ENCODE measurements at places on chromosomes 3 and 15. TPM values are rescaled to one million over a fixed set of nuclear protein-coding genes. Genes with fewer than 3 reads are reported as not detected.

DNA sequence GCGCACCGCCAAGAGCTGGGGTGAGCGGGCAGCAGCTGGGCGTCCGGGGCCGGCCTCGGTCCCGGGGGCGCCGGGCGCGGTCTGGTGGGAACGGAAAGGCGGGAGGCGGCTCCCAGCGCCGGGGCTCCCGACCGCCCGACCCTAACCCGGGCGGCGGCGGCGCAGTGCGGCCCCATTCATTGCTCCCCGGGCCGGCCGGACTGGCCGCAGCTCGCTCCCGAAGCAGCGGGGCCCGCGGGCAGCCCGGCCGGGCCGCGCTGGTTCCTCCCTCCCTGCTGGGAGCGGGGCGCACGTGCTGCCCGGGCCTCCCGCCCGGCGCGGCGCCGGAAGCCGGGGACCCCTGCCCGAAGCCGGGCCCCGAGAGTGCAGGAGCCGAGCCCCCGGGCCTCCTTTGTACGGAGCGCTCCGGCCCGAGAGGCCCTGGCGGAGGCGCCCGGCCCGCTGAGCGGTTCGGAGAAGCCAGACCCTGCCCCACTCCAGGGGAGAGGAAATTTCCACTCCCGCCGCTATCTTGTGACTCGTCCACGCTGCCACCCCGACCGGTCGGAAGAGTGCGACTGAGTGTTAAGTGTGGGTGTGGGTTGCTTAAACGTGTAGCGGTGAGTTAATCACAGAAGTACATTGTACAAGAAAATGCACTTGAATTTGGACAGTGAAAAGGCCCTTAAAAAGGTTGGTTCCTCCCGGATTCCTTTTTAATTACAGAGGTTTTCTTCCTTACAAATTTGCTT is 613 bp downstream of the ATP1B3 start:
- no peaks in the 10 kb centered on the region for H3K4me1 ChIP-seq
- H3K27ac ChIP-seq = peak overlapping the region; percentile 100
- no peaks in the 10 kb centered on the region for H3K27me3 ChIP-seq
- H3K36me3 ChIP-seq = no peaks in the 10 kb centered on the region
- peak; percentile 83 for DNase-seq

DNA sequence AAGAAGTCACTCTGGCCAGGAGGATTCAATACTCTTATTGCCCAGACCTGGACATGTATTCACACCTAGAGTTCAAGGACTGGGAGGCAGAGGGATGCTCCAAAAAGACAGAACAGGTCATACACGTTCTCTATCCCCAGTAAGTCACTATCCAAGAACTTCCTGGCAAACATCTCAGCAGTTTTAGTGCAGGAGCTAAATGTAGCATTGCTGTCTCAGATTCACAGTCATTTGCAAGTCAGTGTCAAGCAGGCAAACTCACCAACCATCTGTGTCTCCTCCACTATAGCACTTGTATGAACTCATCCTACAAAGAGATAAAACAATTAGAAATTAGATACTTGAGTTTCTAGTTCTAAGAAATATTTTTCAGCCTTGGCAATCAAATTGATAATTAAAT is 38.4 kb downstream of the ABHD17C start:
- H3K27ac ChIP-seq = peak overlapping the region; percentile 56
- H3K36me3 ChIP-seq = no peaks in the 10 kb centered on the region
- no peaks in the 10 kb centered on the region for H3K4me1 ChIP-seq
- no peak overlapping the region for H3K4me3 ChIP-seq

- no peak for DNase-seq
- H3K27me3 ChIP-seq = no peaks in the 10 kb centered on the region
- H3K4me1 ChIP-seq = no peaks in the 10 kb centered on the region
- H3K27ac ChIP-seq = peak overlapping the region; percentile 74
Measured at GRCh38 chr3:153051427-153052095, 110.5 kb upstream of the RAP2B start.

DNA sequence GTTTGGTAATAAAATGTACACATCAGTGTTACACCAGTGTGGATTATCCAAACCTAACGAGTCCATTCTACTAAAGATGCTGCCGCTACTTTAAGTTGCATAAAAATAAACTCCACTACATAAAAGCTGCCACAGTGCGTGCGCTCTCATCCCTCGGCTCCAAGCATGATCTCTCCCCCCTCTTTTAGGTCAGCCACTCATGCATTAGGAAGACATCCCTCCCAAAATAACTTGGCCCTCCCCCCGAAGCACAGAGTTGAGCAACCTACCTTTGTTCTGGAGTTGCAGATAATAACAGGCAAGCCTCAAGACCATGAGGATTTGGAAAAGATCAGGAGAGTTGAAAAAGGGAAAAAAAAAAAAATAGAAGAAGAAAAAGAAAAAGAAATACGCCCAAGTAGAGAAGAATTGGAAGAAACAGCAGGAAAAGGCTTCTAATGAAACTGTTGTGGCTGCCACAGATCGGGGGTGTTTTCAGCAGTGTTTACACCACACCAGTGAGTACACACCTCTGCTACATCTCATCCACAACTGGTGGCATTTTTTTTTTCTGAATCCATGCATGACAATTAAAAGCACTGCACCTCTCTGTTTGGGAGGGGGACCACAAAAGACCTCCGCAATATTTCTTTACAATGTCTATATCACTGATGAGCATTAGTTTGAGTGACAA is 339.2 kb downstream of the FOXP1 start:
- DNase-seq = peak; percentile 92
- H3K36me3 ChIP-seq = no peaks in the 10 kb centered on the region
- H3K4me3 ChIP-seq = peak overlapping the region; percentile 42

DNA sequence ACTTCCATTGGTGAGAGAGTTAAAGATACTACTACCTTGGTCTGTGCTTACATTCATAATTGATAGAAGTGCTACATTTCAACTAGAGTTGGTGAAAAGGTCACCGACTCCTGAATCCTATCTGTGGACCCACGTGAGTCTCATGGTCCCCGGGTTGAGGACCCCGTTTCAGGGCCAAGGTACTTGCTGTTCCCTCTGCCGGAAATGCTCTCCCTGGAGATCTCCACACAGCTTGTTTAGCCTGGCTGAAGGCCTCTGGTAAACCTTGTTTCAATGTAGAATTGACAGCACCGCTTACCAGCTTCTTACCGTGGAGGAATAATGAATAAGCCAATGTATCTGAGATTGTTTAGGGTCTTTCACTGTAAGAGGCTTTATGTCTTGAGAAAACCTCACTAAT is 226.0 kb upstream of the GOLGA6L4 start:
- no peaks in the 10 kb centered on the region for H3K36me3 ChIP-seq
- H3K4me1 ChIP-seq = no peaks in the 10 kb centered on the region
- DNase-seq = no peak
- H3K27me3 ChIP-seq = no peaks in the 10 kb centered on the region
- no peak overlapping the region for H3K27ac ChIP-seq
- no peak overlapping the region for H3K4me3 ChIP-seq

DNA sequence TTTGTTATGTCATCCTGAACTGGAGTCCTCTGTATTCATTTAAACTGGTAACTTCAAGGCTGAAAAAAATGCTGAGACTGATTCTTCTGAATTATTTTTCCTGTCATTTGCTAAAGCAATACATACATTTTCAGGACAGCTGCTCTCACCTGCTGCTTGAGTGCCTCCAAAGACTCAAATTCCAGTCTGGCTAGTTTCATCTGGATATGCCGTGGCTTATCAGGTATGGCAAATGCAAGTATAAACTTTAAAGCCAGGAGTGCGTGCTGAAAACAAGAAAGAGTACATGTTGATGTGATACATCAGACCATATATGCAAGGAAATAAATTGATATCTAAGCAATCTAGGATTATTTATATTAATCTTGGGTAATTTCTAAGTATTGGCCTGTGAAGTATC is 146.1 kb downstream of the SNRK start:
- no peak overlapping the region for H3K4me3 ChIP-seq
- H3K36me3 ChIP-seq = no peaks in the 10 kb centered on the region
- H3K27me3 ChIP-seq = no peaks in the 10 kb centered on the region
- no peak overlapping the region for H3K27ac ChIP-seq

DNA sequence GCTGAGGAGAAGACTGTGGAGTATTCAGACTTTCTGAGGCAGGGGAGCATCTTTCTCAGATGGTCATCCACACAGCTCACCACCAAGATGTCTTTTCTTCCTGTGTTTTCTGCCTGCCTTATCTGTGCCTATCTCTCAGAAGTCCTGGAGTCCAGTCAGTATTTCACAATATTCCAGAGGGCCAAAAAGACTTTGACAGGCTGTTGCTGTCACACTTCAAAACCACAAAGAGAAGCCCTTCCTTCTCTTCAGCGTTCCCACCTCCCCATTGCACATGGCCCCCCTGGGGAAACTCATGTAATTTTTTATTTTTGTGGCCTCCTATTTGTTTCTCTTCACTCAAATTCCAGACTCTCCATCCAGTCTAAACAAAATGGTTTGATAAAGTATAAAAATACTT is 585.2 kb downstream of the EPHA3 start:
- H3K4me1 ChIP-seq = no peaks in the 10 kb centered on the region
- no peaks in the 10 kb centered on the region for H3K36me3 ChIP-seq
- no peak for DNase-seq
- H3K27ac ChIP-seq = no peak overlapping the region
- no peak overlapping the region for H3K4me3 ChIP-seq

DNA sequence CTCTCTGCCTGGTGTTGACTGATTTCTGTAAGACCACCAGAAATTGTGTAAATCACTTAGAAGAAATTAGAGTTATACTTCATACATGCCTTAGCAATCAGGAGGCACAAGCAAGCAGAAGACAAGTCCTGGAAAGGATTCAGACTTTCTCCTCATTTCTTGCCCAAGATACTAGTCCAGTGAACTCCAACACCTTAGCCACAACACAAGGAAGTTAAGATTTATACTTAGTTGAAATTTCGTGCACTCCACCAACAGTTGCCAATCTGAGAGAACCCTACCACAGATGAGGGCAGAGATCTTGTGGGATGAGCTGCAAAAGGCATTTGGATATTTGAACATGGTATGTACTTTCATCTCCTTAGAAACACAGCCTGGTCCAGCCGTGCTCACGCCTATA is 2.3 kb downstream of the P3H2 start:
- no peak overlapping the region for H3K4me3 ChIP-seq
- no peaks in the 10 kb centered on the region for H3K27me3 ChIP-seq
- H3K36me3 ChIP-seq = no peaks in the 10 kb centered on the region
- peaks cover 48% of the 10 kb centered on the region for H3K4me1 ChIP-seq
- no peak for DNase-seq
- no peak overlapping the region for H3K27ac ChIP-seq

DNA sequence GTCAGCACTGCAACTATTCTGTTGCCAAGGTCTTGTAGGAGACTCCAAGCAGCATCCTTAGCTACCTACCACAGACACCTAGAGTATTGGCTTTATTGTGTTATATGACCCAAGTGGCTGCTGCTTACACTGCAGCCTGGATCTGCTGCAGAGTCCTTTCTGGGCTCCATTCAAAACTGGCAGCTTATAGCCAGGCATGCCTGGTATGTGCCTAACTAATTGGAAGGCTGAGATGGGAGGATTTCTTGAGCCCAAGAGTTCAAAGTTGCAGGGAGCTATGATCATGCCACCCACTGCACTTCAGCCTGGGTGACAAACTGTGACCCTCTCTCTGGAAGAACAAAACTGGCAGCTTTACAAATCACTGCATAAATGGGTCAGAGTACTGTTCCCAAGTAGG is 8.6 kb downstream of the NDUFB4 start:
- H3K4me3 ChIP-seq = no peak overlapping the region
- H3K27me3 ChIP-seq = no peaks in the 10 kb centered on the region
- DNase-seq = no peak
- H3K27ac ChIP-seq = no peak overlapping the region
- H3K36me3 ChIP-seq = no peaks in the 10 kb centered on the region

GRCh38 chr3:8650583-8651416 is 6.2 kb upstream of the SSUH2 start:
- H3K27ac ChIP-seq = no peak overlapping the region
- no peaks in the 10 kb centered on the region for H3K36me3 ChIP-seq
- no peaks in the 10 kb centered on the region for H3K27me3 ChIP-seq
- no peaks in the 10 kb centered on the region for H3K4me1 ChIP-seq

- H3K27ac ChIP-seq = no peak overlapping the region
- H3K27me3 ChIP-seq = no peaks in the 10 kb centered on the region
- H3K36me3 ChIP-seq = no peaks in the 10 kb centered on the region
Measured at GRCh38 chr3:42493126-42493797, 9.2 kb upstream of the VIPR1 start.

DNA sequence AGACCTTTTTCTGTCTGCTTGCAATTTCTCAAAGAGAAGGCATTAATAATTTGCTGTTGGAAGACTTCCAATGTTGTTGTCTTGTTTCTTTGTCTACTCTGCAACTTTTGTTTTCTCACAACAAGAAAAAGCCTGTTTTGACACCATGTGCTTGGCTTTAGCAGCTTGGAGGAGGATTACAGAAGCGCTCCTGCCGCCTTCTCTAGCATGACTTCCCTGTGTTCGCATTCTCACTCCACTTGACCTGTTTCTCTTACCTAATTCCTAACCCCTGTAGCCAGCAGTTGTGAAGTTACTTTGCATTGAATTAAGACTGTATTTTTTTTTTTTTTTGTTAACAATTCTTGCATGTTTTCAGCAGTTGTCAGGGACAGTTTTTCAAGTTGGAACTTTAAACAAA is 235.3 kb upstream of the GOLIM4 start:
- H3K27me3 ChIP-seq = no peaks in the 10 kb centered on the region
- no peak for DNase-seq
- no peak overlapping the region for H3K27ac ChIP-seq
- H3K4me1 ChIP-seq = no peaks in the 10 kb centered on the region
- H3K4me3 ChIP-seq = no peak overlapping the region

DNA sequence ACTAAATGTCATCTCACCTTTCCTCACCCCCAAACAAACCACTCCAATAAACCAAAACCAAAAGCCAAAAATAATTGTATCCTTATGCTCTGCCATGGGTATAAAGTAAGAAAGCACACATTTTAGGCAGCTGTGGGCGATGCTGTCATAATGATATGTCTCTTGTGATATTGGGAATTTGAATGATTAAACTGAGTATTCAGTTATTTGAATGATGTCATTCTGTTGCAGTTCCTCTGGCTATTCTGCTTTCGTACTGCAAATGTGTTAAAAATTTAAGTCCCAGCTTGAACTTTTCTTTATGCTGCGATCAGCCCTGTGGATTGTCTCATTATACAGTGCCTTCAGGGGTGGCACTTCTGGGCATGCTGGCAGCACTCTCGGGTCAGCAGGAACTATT is 10.8 kb upstream of the NR1D2 start:
- no peaks in the 10 kb centered on the region for H3K36me3 ChIP-seq
- no peak overlapping the region for H3K4me3 ChIP-seq

DNA sequence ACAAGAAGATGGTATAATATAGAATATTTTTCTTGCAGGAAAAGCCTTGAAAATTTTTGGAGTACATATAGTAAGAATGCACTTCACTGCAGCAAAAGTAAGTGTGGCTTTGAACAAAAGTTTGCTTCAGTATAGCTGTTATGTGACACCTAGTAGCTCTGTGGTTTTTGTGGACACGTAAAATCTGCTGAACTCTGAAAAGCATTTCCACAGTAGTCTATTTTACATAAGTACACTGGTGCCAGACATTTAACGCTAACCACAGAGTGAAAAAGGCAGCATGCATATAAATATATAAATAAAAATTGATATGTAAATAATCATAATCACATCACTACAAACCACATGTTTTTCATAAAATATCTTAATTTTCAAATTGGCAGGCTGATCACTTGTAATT is 39.8 kb downstream of the CGGBP1 start:
- no peak overlapping the region for H3K27ac ChIP-seq
- H3K36me3 ChIP-seq = no peaks in the 10 kb centered on the region
- no peaks in the 10 kb centered on the region for H3K4me1 ChIP-seq

GRCh38 chr3:191340966-191341365 is 10.6 kb upstream of the UTS2B start:
- H3K36me3 ChIP-seq = no peaks in the 10 kb centered on the region
- H3K4me1 ChIP-seq = no peaks in the 10 kb centered on the region
- H3K4me3 ChIP-seq = no peak overlapping the region
- no peaks in the 10 kb centered on the region for H3K27me3 ChIP-seq
- H3K27ac ChIP-seq = no peak overlapping the region

Gene CPNE9
- not detected for total RNA-seq

Gene ARHGEF26
- 92.8 TPM for total RNA-seq

Gene IGSF11
- 12.4 TPM for total RNA-seq

Gene OR5K2
- not detected for total RNA-seq

Gene ATP1B3
- 69.5 TPM for total RNA-seq

Gene RYR3
- total RNA-seq = 11.4 TPM
